ENCODE measurements at places on chromosomes 5 and 9.

DNA sequence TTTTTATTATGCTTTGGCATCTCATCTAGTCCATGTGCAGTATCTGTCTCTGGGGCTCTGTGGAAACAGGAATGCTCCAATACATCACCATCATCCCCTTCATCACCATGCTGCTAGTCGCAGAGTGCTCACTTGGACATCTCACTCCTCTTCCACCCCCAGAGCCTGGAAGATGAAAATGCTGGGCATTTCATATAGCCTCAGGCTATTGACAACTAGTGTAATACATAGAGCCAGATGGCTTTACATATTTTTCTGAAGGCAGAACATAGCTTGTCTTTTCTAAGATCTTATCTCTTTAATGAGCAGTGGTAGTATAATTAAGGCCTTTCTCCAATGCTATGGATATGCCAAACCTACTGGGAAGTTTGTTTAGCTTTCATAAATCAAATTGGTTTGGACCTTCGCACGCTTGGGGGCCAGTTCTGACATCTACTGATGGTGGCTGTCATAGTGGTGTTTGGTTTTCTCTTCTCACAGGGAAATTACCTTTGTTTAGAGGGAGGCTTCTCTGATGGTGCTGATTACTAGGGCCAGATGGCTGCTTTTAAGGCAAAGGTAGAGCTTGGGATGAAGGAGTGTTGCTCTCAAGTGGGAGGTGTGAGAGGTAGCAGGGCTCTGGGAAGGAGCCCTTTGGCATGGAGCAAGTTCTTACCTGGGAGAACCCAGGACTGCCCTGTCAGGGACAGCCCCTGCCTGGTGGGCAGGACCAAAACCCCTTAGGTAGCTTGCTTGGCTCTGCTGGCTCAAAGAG, 63.1 kb upstream of the CXCL14 start:
- DNase-seq, result peak; percentile 29

DNA sequence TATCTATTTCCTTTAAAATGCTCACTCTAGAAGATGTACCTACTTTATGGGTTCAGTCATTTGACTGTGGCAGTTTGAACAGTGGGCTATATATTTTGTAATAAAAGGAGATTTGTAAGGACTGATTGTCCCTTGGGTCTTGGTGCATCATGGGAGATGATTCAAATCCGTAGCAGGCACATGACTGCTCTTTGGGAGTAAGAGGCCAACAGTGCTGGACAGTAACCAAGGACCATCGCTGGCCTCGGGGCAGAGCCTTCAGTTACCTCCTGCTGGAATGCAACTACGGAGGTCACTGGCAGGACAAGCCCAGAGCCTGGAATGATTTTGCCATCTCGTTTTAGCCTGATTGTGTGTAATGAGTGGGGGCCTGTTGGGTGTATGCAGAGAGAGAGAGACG, 7.0 kb upstream of the MAMDC2 start:
- DNase-seq, result no peak

DNA sequence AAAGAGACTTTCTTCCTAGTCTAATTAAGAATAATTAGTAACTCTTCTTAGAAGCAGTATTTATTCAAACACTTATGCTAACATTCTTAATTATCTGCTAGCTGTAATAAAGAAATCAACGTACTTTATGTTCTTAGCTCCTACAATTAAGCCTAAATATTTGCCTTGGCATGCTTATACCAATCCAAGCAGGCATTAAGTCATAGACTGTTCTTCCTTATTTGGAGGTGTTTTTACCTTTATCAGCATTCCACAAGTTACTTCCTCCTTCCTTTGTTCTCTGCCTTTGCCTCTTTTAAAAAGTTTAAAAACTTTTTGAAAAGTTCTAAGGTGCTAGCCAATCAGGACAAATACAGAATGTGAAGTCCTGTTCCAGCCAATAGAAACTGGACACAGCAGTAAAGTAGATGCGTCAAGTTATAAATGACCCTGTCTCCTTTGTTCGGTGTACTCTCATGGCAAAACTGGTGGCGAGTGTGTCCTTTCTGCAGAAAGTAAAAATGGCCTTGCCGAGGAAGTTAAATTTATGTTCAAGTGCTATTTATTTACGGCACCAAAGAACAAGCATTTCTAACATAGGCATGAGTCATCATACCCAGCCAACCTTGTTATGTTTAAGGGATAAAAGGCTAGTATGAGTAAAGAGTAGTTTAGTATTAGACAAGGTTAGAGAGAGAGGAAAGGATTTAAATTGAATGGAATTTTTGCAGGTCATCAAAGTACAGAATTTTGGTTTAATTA, 58.6 kb downstream of the GPBP1 start:
- DNase-seq, result no peak

DNA sequence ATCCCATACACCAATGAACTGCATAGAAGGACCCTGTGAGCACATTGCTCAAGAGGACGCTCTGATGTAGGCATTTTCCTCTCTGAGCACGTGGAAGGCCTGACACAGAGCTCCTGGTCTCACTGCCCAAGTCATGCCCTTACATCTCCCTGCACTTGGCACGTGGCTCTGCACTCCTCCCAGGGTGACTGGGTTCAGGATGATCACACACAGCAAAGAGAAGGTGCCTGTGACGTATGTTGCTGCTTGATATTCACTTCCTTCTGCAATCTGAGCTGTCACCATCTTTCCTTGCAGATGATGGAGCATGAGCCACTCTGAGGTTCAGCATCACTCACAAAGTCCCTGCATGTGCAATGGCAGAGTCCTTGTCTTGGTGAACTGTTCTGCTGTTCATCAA, 125.2 kb downstream of the FSTL4 start:
- DNase-seq, result peak; percentile 33

DNA sequence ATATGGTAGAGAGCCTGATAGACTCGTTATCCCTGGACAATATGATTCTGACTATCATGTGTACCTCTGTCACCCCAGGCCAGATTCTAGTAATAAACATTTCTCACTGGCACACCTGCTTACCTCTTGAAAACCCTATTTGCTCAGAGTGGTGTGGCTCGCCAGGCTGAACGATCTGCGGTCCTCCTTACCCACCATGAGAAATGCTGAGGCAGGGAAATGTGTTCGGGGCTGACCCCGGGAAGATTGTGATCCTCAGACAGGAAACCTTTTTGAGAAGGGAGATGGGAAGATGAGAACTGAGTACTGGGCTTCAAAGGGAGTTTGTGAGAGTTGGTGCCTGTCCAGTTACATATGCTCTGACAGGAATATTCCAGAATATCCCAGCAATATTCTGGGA, 10.7 kb upstream of the PRXL2C start:
- DNase-seq, result no peak

GRCh38 chr5:153050496-153051179, 439.8 kb upstream of the GRIA1 start:
- DNase-seq, result no peak

DNA sequence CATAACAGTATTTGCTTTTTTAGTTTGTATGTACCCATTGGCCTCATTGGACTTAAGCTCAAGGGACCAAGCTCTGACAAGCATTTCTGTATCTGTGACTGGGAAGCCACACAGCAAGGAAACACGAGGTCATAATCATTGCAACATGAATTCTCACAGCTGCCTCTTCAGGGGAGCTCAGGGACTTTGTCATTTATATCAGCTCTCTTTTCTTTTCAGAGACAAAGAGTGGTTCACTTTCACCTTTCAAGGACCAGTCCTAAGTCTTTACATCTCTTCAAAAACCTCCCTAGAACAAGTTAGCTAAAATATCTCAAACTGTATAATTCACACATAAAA, 58.6 kb downstream of the ADAMTS12 start:
- DNase-seq, result no peak

- no peak for DNase-seq
Measured at GRCh38 chr9:137127301-137128157, 11.4 kb upstream of the GRIN1 start.

GRCh38 chr9:124239249-124240073, 18.3 kb upstream of the NEK6 start:
- peak; percentile 35 for DNase-seq

DNA sequence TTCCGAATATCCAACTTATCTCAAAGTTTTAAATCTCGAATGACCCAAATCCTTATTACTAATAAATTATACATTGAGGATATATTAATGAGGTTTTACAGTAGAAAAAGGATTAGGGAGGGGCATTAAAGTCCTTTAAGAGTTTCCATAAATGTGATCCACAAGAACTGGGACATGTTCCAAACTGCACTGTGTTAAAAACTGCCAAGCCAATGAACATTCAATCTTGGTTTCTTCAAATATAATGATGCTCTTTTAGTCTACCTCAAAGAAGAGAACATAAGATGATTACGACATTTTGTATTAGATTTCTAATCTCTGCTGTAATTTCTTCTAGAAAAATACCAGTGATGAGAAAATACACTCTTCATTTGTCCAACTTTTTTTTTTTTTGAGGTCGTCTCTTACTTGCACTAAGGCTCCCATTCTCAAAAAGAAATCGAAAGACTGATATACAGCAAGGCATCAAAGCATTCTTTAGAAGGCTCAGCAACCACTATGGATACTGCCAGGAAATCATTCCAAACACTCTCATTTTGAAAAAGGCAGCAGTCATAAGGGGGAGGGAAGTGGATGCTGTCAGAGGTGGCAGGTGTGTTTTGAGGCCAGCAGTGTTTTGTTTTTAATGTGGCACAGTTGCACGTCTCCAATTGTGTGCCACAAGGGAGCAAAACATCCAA, 1.7 kb downstream of the PTAR1 start:
- no peak for DNase-seq

DNA sequence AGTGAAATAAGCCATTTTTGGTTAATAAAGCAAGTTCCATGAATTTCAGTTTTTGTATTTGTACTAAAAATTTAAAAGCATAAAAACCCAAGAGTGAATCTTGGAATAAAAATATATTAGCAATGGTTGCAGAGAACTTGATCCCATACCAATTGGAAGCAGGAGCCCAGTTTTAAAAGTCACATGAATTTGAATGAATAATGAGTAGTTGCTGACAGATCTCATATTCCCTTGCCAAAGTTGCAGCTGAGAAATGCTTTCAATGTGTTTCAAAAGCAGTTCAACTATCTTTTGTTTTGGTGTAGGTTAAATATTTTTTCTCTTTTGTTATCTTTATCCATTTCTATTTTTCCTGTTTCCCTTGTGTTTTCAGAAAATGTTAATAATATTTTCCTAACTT, 818.6 kb downstream of the CDH18 start:
- DNase-seq, result no peak

DNA sequence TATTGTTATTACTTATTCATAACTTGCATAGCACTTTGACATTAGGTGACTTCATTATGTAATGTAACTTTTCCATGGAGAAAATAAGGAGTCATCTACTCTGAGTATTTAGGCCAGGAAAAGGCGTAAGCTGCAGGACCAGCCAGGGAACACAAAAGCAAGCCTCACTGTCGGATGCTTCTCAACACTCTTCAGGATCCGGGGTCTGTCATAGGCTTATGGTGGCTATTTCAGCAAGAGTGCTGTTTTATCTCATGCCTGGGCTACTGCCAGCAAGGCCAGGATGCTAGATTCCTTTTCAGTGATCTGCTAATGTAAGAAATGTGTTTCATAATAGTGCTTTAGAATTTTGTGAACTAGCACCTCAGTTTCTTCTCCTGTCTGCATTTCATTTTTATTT, 162.4 kb downstream of the CHSY3 start:
- no peak for DNase-seq

DNA sequence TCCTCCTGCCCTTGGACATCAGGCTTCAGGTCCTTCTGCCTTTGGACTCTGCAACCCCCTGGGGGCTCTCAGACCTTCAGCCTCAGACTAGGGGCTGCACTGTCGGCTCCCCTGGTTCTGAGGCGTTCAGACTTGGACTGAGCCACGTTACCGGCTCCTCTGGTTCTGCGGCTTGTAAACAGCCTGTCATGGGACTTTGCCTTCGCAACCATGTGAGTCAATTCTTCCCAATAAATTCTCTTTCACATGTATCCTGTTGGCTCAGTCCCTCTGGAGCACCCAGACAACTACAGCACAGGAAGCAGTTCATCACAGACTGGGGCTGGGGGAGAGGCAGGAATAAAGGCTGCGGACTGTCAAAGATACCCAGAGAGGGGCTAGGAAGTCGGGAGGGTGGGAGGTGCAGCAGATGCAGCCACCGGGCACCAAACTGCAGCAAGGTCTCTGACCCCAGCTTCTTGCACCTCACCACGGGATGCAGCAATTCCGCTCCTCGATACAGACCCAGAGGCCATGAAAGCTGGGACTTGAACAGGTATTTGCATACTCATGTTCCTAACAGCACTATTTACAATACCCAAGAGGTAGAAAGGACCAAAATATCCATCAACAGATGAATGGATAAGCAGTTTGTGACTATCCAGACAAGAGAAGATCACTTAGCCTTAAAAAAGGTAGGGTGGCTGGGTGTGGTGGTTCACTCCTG, 100.8 kb downstream of the COL23A1 start:
- DNase-seq, result no peak

DNA sequence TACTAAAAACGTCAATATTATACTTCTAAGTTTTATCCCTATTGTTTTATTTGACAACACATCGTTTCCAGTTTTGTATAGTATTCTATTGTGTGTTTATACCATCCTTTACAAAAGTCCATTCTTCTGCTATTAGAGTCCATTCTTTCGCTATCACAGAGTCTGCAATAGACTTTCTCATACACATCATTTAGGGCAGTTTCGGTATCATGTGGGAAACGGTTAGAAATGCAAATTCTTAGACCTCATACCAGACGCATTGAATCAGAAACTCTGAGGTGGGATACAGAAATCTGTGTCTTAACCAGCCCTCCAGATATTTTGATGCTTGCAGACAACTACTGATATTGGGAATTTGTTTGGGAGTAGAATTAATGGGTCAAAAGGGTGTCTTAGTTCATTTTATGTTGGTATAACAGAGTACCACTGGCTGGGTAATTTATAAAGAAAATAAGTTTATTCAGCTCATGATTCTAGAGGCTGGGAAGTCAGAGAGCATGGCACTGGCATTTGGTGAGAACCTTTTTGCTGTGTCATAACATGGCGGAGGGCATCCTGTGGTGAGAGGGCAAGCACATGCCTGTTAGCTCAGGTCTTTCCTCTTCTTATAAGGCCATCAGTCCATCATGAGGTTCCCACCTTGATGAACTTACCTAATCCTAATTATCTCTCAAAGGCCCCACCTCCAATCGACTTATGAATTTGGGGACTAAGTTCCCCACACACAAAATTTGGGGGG, 21.1 kb downstream of the CARTPT start:
- DNase-seq, result no peak

GRCh38 chr5:80206282-80206681, 49.6 kb downstream of the SERINC5 start:
- DNase-seq, result no peak
